SJSA1 (cell line): ENCODE measurements at places on chromosomes 1 and 21. TPM values are rescaled to one million over a fixed set of nuclear protein-coding genes. Genes with fewer than 3 reads are reported as not detected.

The RWDD3 gene
- total RNA-seq = 14.4 and 17.8 TPM in 2 replicates

The G0S2 gene
- total RNA-seq = not detected in 2 replicates

The RBM11 gene
- not detected in 2 replicates for total RNA-seq

The VWA1 gene
- total RNA-seq = 0.31 and 1.0 TPM in 2 replicates

GRCh38 chr1:179708434-179709195 lies 34.5 kb upstream of the FAM163A start:
- H3K4me1 ChIP-seq = no peaks in the 10 kb centered on the region
- no peak overlapping the region for H3K27ac ChIP-seq
- DNase-seq = no peak
- H3K4me3 ChIP-seq = no peak overlapping the region
- H3K36me3 ChIP-seq = no peaks in the 10 kb centered on the region

- DNase-seq = no peak
- H3K36me3 ChIP-seq = no peaks in the 10 kb centered on the region
- H3K4me3 ChIP-seq = no peak overlapping the region
- no peaks in the 10 kb centered on the region for H3K27me3 ChIP-seq
These were observed 26.8 kb upstream of the CLSTN1 start for GRCh38 chr1:9850442-9851162.

DNA sequence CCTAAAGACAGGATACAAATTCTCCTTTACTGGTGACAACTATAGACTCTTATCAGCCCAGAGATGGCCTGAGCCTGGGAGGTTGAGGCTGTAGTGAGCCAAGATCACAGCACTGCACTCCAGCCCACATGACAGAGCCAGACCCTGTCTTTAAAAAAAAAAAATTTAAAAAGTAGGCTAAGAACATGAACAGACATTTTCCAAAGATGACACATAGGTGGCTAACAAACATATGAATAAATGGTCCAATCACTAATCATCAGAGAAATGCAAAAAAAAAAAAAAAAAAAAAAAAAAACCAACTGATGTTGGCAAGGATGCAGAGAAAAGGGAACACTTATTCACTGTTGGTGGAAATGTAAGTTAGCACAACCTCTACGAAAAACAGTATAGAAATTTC lies 65.0 kb downstream of the TOR3A start:
- no peaks in the 10 kb centered on the region; the same call in 1 of the 2 replicates for H3K27me3 ChIP-seq
- DNase-seq = no peak
- no peak overlapping the region for H3K27ac ChIP-seq
- peaks cover 15% of the 10 kb centered on the region for H3K4me1 ChIP-seq
- peaks cover 4% of the 10 kb centered on the region for H3K36me3 ChIP-seq
- no peak overlapping the region for H3K4me3 ChIP-seq

DNA sequence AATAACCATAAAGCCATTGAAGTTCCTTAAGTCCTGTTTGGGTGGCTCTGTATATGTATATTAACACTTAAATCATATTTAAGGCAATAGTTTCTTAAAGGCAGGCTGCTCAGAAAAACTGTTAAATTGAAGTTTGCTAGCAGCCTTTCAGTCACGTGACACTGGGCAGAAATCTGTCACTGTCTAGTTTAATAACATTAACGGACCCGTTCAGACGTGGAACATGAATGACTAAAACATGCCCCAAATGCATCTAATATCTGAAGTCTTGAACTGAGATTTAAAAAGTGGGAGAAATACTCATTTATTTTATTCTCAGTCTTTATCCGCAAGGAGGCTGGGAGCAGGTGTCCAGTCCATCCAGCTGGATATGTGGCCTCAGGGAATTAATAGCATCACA lies 3.3 kb upstream of the SPATA1 start:
- H3K27me3 ChIP-seq = no peaks in the 10 kb centered on the region
- peaks cover 15% of the 10 kb centered on the region for H3K4me1 ChIP-seq
- H3K36me3 ChIP-seq = peaks cover 67% of the 10 kb centered on the region
- H3K4me3 ChIP-seq = no peak overlapping the region
- no peak for DNase-seq

GRCh38 chr1:66705110-66705509 lies 47.1 kb upstream of the DYNLT5 start:
- peaks cover 13% of the 10 kb centered on the region for H3K4me1 ChIP-seq
- no peaks in the 10 kb centered on the region for H3K27me3 ChIP-seq
- DNase-seq = peak; percentile 66
- H3K36me3 ChIP-seq = no peaks in the 10 kb centered on the region
- H3K4me3 ChIP-seq = no peak overlapping the region

GRCh38 chr1:29903548-29904166 lies 667.3 kb downstream of the PTPRU start:
- H3K4me1 ChIP-seq = no peaks in the 10 kb centered on the region
- no peak for DNase-seq
- no peak overlapping the region for H3K27ac ChIP-seq
- no peak overlapping the region for H3K4me3 ChIP-seq
- H3K27me3 ChIP-seq = peaks cover 8% of the 10 kb centered on the region

- no peaks in the 10 kb centered on the region for H3K27me3 ChIP-seq
- DNase-seq = no peak
- H3K27ac ChIP-seq = no peak overlapping the region
- H3K4me1 ChIP-seq = no peaks in the 10 kb centered on the region
- H3K36me3 ChIP-seq = no peaks in the 10 kb centered on the region
These were observed 56.7 kb upstream of the RGS21 start for GRCh38 chr1:192260076-192260475.

DNA sequence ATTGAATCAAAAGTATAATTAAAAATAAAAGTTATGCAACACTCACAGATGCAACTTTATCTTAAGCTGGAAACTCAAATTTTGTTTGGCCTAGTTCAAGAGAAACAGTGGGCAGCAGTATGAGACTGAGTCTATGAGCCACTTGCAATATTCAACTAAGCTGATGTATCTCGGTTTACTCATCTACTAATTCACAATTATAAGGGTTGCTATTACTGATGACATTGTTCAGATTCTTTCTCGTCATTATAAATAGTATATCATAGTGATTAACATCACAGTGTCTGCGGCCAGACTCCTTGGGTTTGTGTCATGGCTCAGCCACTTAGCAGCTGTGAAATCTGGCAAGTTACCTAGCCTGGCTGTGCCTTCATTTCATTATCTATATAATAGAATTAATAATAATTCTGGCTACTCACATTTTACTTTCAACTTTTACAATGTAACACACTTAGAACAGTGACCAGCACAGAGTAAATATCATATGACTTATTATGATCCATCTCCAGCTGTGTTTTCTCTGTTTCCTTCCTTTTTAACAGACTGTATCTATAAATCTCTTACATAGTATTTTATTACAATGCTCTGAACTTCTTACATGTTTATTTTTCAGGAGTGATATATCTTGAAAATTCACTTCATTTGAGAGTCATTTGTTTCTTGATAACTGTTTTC lies 194.3 kb upstream of the RGS18 start:
- H3K36me3 ChIP-seq = no peaks in the 10 kb centered on the region
- H3K27me3 ChIP-seq = no peaks in the 10 kb centered on the region
- H3K4me3 ChIP-seq = no peak overlapping the region
- H3K27ac ChIP-seq = no peak overlapping the region

DNA sequence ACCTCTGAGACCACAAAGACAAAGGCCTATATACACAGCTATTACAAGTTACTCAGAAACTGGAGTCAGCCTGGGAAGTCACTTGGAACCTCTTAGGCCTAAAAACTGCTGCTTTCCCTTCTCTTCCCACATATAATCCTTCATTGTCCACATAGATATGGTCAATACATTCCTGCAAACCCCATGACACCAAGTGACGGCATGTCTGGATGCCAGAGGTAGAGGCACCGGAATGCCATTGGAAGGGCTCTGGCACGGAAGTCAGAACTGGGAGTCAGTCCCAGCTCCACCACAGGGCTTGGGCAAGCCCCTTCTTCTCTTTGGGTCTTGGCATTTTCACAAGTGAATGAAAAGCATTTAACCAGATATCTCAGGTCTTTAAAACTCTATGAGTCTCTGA lies 204.7 kb downstream of the MATN1 start:
- DNase-seq = peak; percentile 60
- peaks cover 26% of the 10 kb centered on the region for H3K4me1 ChIP-seq
- H3K4me3 ChIP-seq = no peak overlapping the region
- no peaks in the 10 kb centered on the region for H3K27me3 ChIP-seq
- peak overlapping the region; percentile 66 for H3K27ac ChIP-seq

DNA sequence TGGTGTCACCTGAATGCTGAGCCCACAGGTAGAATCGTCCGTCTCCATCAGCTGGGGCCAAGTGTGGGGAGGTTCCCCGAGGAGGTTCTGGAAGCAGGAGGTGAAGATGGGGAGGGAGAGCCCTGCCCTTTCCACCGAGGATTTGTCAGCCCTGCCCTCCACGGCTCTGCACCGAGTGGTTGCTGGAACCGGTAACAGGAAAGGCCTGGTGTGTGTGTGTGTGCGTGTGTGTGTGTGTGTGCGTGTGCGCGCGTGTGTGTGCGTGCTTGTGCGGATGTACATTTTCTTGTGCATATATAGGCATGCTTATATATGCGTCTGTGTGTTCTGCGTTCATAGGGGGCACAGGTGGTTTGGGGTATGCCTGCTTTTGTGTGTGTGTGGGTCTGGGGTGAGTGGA lies 3.5 kb downstream of the NBL1 start:
- DNase-seq = no peak
- H3K4me3 ChIP-seq = no peak overlapping the region
- peaks cover 18% of the 10 kb centered on the region for H3K4me1 ChIP-seq

- no peaks in the 10 kb centered on the region for H3K4me1 ChIP-seq
- no peaks in the 10 kb centered on the region; the same call in 1 of the 2 replicates for H3K27me3 ChIP-seq
- H3K36me3 ChIP-seq = no peaks in the 10 kb centered on the region
- no peak overlapping the region for H3K27ac ChIP-seq
- no peak for DNase-seq
These were observed 94.2 kb downstream of the PRKAB2 start for GRCh38 chr1:147077936-147078605.

DNA sequence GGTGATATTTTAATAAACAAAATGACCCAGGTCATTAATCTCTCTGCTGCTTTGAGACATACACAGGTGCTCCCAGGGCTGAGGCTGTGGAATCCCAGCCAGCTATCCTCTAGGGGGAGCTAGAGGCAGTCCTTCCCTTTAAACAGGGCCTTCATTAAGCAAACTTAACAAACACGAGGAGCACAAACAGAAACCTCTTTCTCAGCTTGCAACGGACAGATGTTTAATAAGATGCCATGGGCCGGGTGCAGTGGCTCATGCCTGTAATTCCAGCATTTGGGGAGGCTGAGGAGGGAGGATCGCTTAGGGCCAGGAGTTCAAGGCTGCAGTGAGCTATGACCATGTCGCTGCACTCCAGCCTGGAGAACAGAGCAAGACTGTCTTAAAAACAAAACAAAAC lies 106.7 kb downstream of the HIVEP3 start:
- no peaks in the 10 kb centered on the region for H3K27me3 ChIP-seq
- DNase-seq = peak; percentile 61
- H3K4me1 ChIP-seq = peaks cover 23% of the 10 kb centered on the region
- peak overlapping the region; percentile 92 for H3K27ac ChIP-seq
- H3K36me3 ChIP-seq = no peaks in the 10 kb centered on the region
- H3K4me3 ChIP-seq = no peak overlapping the region

- H3K4me3 ChIP-seq = no peak overlapping the region
- no peaks in the 10 kb centered on the region for H3K27me3 ChIP-seq
- no peaks in the 10 kb centered on the region for H3K36me3 ChIP-seq
- no peak for DNase-seq
These were observed 117.6 kb downstream of the LEPR start for GRCh38 chr1:65538086-65538485.

GRCh38 chr1:233255145-233255544 lies 40.4 kb downstream of the PCNX2 start:
- H3K27me3 ChIP-seq = no peaks in the 10 kb centered on the region
- peaks cover 23% of the 10 kb centered on the region for H3K4me1 ChIP-seq
- peak; percentile 83 for DNase-seq
- no peak overlapping the region for H3K4me3 ChIP-seq
- H3K27ac ChIP-seq = no peak overlapping the region
- H3K36me3 ChIP-seq = peaks cover 41% of the 10 kb centered on the region

- DNase-seq = no peak
- H3K36me3 ChIP-seq = peaks cover 36% of the 10 kb centered on the region
- H3K27ac ChIP-seq = peak overlapping the region; percentile 58
- peak overlapping the region; percentile 73 for H3K4me3 ChIP-seq
These were observed 577 bp downstream of the RAB3GAP2 start for GRCh38 chr1:220271706-220272046.

DNA sequence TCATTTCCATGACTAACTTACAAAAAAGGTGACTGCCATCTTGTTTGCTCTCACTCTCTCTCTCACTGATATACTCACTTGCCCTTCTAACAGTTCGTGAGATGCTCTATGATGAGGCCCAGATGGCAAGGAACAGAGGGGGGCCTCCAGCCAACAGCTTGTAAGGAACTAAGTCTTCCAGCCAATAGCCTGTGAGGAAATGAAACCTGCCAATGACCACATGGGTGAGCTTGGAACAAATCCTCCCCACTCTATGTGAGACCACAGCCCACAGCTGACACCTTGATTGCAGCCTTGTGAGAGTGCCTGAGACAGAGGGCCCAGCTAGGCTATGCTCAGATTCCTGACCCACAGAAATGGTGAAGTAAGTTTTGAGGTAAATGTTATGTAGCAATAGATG lies 153.7 kb downstream of the HHIPL2 start:
- no peak overlapping the region for H3K4me3 ChIP-seq
- no peak overlapping the region for H3K27ac ChIP-seq
- no peak for DNase-seq
- no peaks in the 10 kb centered on the region for H3K4me1 ChIP-seq
- no peaks in the 10 kb centered on the region for H3K36me3 ChIP-seq

- H3K27ac ChIP-seq = peak within 1 kb of the TSS; percentile 57
- H3K27me3 ChIP-seq = no peaks in the 10 kb centered on the region
These were observed at the start of gene ZNF281 for GRCh38 chr1:200409761-200410565. TSS of gene ZNF281 (minus strand) at chr1:200410036. CDS start at chr1:200409705, 331 bp downstream.

DNA sequence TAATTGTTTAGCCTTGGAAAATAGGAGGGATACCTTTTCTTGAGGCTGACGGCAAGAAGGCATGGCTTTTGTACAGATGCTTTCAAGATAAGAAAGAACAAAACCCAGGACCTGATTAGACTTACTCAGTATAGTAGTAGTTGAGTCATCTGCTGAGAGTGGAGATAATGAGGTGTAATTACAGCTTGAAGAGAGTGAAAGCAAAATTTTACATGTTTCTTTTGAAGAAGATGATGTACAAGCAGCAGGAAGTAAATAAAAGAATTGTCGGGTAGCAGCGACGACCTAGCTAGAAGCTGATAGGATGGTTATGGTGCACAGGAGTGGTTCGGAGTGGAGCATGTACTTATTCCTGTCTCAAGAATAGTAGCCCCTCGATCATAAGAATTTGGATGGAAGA lies 6.6 kb downstream of the ANGPTL1 start:
- no peak overlapping the region for H3K27ac ChIP-seq
- H3K4me1 ChIP-seq = peaks cover 6% of the 10 kb centered on the region; the same call in 1 of the 2 replicates
- no peak overlapping the region for H3K4me3 ChIP-seq
- no peaks in the 10 kb centered on the region for H3K36me3 ChIP-seq
